ENCODE measurements at places on chromosomes 2 and 18.

- DNase-seq, result no peak
These were observed 256.5 kb downstream of the CDH20 start for GRCh38 chr18:61589724-61590065.

- no peak for DNase-seq
These were observed 471.1 kb upstream of the SMIM21 start for GRCh38 chr18:75898651-75899050.

DNA sequence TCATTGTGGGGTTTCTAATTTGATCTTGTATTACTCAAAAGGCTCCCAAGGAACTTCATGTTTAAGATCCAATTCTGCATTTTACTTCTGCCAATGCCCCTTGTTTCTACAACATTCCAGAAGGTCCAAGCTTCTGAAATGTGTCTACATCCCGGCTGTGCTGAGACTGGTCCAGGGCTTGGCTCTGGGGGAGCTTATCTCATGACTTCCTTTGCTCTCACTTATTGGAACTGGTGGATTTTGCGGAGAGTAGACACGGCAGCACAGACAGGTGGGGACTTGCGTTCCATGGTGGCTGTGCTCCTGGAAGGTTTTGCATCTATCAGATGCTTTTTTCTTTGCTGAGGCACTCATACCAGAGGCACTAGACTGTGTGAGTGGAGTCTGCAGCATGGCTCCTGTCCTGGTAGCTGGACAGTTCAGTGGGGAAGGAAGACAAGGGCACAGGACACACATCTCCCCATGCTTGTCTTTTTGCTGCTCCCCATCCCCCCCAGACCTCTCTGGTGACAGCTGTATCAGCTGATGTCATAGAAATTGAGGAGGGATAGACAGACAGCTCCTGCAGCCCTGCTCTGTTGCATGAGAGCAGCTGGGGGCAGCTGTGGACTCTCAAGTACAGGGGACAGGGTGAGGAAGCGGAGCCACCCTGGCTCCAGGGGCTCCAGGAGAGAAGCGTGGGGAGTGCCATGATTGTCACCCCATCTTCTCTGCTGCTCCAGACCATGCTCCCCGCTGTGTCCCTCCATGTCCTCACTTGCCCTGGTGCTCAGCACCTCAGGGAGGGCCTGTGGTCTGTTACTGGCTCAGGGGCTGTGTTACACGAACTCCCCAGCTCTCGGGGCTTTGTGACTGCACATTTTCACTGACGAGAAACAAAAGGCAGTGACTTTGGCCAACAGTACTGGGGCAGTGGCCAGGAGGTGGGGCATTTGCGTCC lies 46.0 kb downstream of the ACAA2 start:
- DNase-seq, result no peak

- no peak for DNase-seq
These were observed 21.2 kb upstream of the CTDP1 start for GRCh38 chr18:79658366-79658765.

- no peak for DNase-seq
These were observed 731.9 kb upstream of the SALL3 start for GRCh38 chr18:78247615-78248289.

DNA sequence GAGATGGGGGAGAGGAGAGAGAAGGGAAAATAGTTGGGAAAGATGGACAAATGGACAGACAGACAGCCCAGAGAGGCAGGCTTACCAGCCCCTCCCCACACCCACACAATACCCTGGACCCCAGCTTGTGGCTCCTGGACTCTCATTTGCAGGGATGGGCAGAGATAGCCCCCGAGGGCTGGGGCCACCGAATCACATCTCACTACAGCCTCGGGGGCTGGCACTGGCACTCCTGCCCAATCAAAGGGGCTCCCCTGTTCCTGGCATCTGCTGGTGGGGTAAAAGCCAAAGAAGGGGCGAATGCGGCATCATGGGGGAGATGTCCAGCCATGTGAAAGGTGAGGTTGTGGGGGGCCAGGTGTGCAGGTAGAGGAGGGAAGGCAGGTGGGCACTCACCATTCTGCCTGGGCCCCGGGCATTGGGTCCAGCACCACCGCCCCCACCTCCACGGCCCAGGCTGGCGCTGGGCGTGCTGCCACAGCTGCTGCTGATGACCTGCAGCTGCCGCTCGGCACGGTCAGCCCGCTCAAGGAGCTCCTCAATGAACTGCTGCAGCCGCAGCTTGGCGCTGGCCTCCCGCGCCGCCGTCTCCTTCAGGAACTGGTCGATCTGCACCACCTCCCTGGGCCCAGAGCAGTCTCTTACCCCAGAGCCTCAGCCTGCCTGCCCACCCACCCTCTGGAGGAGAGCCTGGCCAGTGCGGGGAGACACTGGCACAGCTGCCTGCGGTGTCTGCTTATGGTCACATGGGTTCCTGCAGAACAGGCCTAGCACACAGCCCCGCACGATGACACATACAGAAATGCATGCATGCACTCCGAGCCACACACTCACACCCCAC lies 18.0 kb downstream of the FBXO41 start:
- DNase-seq, result peak; percentile 81

- peak; percentile 64 for DNase-seq
These were observed 20.6 kb downstream of the SMAD7 start for GRCh38 chr18:48929941-48930713.

- no peak for DNase-seq
These were observed 60.8 kb downstream of the LIMS1 start for GRCh38 chr2:108594982-108595464.

DNA sequence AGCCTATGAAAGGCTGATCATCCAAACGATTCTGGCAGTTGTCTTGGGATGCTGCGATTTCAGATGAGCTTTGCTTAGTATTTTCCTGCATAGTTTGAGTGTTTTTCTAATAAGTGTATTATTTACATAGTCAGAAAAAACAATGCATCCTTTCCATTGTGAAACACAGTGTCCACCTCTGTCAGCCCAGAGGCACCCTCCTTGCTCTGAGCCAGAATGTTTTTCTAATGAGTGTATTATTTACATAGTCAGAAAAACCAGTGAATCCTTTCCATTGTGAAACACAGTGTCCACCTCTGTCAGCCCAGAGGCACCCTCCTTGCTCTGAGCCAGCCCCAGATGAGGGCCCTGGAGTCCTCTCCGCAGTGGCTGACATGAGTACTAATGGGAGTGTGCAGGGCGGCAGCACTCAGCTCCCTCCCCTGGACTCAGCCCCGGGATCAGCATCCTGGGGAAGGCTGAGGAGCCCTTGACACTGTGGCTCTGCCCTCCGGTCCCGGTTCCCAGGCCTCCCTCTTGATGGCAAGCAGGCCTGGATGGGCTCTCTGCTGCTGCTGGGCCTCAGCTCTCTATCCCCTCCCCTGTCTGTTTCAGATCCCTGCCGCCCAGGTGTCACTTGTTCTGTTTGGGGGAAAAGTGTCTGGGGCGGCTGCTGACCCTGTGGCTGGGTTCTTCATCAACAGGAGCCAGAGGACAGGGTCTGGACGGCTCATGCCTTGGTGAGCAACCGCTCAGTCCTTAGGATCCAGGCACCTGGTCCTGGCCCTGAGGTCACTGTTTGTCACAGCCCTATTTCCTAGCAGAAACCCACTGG lies 5.9 kb downstream of the MFSD2B start:
- DNase-seq, result no peak

- DNase-seq, result no peak
These were observed 79.6 kb upstream of the NABP1 start for GRCh38 chr2:191598296-191598695.

DNA sequence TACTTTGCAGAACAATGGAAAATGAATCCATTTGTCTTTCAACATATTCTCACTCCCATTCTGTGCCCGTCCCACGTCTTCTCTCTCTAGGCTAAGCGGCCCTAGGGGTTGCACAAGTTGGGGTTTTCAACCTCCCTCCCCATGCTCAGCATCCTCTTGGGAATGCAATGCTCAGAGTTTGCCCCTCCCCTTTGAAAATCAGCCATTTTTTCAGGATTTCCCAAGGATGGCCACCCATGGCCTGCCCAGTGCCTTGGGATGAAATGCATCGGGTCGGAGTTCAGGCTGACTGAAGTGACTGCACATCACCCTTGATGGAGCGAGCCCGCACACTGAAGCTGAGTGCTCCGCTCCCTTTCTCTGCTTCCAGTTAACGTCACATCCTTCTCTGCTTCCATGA lies 87.9 kb downstream of the TNS1 start:
- no peak for DNase-seq

- no peak for DNase-seq
These were observed 6.9 kb upstream of the EPB41L5 start for GRCh38 chr2:120005834-120006521.

- DNase-seq, result no peak
These were observed 93.7 kb downstream of the MAIP1 start for GRCh38 chr2:200049086-200049485.

DNA sequence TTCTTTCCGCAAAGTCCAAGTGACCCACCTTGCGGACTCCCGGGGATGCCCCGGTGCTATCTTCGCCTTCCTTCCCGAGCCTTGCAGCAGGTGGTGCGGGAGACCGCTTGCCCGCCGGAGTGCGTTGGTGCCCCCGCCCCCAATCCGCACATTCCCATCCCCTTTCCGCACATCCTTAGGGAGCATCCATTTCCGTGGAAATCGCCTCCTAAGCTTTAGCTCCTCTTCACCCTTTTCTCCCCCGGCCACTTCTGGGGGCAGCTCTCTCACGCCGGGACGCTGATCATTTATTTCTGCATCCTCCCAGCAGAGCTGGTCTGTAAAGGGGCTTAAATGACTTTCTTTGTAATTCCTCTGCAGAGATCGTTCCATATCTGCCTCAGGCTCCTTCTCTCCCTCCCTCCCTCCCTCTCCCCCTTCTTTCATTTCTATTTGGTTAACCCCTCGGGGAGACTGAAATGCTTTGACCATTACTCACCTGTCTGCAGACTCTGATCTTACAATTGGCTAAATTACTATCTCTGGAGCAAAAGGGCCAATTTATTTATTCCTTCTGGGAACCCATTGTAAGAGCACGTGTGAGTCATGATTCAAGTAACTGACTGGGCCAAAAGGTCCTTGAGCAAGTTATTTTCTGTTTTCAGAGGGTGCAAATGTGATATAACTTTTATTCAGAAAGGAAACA lies 1.3 kb upstream of the LYPD1 start:
- no peak for DNase-seq

GRCh38 chr2:154375579-154375931 lies 322.9 kb upstream of the KCNJ3 start:
- no peak for DNase-seq

- DNase-seq, result no peak
These were observed 292.4 kb downstream of the SP3 start for GRCh38 chr2:173672573-173673340.

DNA sequence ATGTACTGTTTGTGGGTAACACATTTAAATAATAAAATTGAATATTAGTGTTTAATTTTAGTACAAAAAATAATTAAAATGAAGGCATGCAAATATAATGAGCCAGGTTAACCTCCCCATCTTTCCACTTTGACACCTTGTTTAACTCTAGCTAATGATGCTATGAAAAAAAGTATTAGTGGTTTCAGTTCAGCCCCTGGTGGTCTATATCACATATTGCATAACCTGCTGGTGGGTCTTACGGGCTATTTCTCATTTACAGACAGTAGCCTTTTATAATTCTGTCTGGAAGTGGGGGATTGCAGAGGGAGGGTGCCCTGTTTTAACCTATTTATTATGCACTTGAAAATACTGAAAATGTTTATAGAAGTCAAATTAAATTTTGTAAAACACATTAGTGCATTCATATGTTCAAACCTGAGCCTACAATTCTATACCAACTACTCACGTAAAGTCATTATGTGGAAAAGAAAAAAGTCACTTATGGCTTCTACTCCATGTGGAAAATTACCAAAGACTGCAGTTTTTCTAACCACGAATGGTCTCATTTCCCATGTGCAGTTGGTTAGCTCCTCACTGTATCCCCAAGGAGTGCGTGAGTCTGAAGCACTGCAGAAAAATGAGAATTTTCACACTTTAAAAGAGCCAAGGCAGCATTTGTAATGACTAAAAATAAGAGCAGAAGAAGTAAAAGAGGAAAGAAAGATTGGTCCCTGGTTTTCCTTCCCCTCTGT lies 381.0 kb downstream of the MTX2 start:
- no peak for DNase-seq

GRCh38 chr2:45836316-45836715 lies 184.8 kb downstream of the PRKCE start:
- DNase-seq, result no peak

DNA sequence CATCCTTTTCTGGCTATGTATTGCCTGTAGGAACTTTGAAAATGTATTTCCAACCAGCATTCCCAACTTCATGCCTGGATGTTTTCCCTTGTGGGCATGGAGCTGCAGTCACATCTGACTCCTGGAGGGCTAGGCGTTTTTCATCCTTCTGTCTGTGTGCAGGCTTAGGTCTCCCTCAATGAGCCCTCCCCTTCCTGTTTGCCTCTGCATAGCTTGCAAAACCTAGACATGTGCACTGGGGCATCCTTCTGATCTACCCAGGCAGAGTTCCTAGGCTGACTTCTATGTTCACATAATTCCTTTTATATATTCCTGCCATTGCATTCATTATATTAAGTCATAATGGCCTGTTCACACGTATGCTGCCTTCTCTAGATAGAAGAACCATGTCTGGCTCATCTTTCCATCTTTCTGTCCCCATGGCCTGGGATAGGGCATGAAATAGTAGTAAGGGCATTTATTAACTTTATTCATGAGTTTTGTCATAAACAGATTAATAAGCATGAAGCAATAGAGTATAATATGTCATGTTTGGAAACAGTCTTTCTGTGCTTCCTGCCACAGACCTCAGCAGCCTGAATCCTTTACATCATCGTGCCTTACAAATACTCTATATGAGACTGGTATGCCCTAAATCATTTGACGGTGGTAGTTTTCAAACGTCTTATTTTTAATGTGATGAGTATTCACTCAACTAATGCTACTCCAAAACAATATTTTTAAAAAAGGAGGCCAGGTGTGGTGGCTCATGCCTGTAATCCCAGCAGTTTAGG lies 195.6 kb downstream of the TGIF1 start:
- no peak for DNase-seq

- DNase-seq, result no peak
These were observed 199.1 kb downstream of the PRKCE start for GRCh38 chr2:45850558-45850957.

DNA sequence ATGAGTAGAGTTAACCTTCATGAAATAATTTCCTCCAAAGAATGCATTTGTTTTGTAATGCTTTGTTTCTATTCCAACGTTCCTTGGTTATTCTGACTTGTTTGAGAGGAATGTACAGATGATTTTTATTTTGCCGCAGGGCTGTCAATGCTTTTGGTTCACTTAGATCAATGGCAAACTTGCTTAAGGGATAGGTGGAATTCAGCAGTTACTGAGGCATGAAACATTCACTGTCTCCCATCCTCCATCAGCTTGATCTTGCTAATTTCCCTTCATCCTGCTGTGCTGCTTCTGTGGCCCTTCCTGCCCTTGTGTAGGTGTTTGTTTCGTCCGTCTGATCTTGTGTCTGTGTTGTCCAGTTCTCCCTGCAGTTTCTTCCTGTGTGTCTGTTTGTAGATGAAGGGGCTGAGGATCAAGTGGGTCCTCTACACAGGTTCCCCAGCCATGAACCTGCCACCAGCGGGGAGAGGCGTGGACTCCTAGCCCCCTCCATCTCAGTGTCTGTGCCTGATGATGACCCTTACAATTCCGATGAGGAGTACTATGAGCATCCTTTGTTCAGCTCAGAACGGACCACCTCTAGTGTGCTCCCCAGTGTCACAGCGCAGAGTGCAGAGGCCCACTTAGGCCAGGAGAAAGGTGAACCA lies 84.2 kb upstream of the UNC80 start:
- DNase-seq, result no peak
